ENCODE measurements at places on chromosomes 12 and 14.

GRCh38 chr12:116687888-116688287 lies 50.0 kb downstream of the SPRING1 start:
- DNase-seq: no peak

DNA sequence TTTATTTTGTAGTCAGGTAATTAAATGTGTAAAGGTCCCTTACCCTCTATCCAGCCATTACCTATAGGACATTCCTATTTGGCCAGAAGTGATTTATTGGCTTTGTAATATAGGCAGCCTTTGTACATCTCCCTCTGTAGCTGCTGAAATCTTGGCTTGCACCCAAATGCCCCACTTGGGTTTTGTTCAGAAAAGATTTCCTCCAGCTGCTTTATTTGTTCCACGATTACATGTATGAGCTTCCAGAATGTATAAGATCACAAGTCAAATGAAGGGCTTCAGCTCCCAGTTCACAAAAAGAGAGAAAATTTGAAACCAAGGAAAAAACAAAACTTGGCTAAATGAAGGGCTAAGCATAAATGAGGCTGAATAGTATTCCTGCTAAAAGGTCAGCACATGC lies 103.4 kb downstream of the EFCAB11 start:
- no peak for DNase-seq

DNA sequence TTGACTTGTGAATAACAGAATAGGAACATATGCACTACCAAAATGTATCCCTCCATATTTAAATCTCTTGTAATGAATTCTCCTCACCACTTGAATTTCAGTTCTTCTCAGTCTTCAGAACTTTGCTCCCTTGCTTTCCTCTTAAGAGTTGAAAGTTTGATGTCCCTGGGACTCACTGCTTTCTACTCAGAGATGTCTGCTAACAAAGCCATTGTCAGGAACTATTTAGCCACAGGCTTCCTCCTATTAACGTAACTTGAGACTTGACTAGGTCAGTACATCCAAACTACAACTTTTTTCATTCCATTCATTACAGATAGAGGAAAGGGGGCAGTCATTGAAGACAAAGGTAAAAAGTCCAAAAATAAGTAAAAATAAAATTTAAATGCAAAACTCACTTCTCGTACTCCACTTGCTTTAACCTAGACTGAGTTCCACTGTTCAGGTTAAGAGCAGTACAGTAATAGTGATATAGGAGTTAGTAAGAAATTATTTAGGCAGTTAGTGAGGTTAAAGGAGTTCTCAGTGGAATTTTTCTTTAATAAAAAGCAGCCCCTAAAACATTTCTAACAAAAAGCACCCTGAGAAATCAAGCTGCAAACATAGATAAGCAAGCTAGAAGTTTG lies 364.2 kb downstream of the SOX5 start:
- no peak for DNase-seq

DNA sequence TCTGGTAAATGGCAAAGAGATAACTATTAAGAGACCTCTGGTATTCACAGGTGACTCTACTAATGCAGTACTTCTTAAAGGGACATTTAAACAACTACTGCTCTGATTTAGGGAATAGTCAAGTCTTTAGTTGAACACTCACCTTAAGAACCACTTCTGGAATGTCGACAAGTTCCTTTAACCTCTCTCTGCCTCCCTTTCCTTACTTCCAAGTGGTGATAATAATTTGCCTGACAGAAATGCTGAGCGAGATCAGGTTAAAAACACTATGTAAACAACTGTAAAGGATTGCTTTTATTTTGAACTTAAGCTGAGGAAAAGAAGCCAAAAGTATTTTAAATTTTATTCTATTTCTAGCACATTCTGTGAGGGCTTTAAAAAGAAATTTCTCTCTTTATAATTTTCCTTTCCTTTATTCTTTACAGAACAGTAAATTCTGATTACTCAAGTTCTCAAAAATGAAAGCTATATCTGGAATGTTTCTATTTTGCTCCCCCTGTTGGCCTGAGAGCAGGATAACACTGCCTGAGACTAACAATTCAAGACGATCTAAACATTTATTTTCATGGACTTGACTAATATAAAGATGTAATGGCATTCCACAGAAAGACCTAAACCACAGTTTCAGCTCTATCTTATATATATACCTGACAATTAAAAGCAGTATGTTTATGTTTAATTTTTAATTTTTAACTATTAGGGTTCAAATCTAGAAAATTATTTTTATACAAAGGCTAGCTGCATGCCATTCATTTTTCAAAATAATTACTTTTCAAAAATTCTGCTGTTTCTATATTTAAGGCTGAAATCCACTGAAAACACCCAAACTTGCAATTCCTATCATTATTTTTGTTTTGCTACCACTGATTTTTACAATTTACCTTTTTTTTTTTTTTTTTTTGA lies 29.2 kb downstream of the ZCCHC8 start:
- peak; percentile 59 for DNase-seq

- DNase-seq: no peak
These were observed 29.8 kb downstream of the BRMS1L start for GRCh38 chr14:35855876-35856481.

GRCh38 chr12:104734541-104735095 lies 223.5 kb downstream of the SLC41A2 start:
- no peak for DNase-seq

DNA sequence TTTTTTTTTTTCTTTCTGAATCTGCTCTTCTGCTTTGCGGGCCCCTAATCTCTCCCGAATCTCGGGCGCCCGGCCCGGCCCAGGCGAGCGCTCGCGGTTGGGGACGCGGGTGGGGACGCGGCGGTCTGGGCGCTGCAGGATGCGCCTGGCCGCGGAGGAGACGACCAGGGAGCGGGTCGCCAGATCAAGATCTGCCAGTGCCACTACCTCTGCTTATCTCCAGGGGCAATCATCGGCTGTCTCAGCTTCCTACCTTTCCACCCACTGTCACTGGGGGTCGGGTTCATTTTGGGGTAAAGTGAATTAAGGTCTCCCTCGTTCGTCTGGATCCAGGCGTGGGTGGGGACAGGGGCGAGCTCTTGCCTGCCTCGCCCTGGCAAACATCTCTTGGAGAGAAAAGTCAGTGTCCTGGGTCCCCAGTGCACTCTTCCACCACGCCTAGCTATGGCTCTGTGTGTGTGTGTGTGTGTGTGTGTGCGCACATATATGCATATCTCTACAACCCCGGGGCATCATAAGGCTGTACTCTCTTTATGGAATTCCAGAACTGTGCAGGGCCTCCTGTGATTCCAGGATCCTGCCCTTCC lies 422.3 kb downstream of the VRK1 start:
- DNase-seq: no peak

GRCh38 chr14:88201851-88202250 lies 121.2 kb downstream of the KCNK10 start:
- no peak for DNase-seq

DNA sequence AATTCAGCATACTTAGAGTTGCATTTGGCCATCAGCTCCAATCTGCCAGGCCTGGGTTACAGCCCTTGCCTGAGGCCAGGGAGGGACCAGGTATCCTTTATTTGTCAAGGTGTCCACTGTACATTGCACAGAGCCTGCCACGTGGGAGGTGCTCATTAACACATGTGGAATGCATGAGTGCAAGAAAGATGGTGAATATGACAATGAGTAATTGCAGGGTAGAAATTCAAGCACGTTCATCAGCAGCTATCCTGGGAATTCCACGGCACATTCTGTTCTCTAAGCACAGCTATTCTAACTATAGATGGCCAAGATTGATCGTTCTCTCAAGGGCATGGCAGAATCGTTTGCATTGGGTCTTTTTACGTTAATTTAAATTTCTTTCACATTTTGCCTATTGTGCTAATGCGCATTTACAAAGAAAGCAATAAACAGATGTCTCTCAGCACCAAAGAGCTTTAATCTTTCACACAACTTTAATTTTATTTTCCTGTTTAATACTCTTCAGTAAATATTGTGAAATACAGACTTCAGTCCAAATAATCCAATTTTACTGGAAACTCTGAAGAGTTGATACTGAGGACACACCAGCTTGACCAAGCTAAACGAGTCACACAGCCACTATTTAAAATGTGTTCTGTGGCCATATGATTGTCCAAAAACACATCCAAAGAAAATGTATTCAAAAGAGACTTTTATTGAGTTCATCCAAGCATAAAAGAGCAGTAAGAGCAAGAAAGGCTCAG lies 1025.7 kb upstream of the TMEM132C start:
- DNase-seq: no peak

GRCh38 chr14:94938016-94938415 lies 168.1 kb upstream of the GSC start:
- DNase-seq: no peak

- no peak for DNase-seq
These were observed 24.5 kb downstream of the ERG28 start for GRCh38 chr14:75636100-75636692.

- no peak for DNase-seq
These were observed at the start of gene CCDC198 for GRCh38 chr14:57493467-57494181. Gene CCDC198 (minus strand): TSS chr14:57493857. CDS start chr14:57493715, 142 bp downstream.

GRCh38 chr14:102370305-102370809 lies 7.6 kb downstream of the TECPR2 start:
- DNase-seq: no peak

DNA sequence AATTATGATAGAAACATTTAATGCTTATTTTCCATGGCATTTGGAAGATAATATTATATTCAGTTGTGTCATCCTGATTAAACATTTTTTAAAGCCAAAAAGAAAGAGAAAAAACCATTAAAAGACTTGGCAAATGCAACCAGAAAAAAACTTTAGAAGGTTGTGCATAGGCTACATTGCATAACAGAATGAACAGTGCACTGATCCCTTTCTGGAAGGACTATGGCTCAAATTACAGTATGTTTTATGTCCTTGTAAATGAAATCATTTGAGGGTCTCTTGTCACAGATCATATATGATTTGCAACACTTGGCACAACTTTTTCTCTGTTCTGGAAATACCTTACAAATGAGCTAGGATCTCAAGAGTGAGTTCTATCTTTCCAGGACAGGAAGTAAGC lies 275.2 kb upstream of the FLRT2 start:
- DNase-seq: no peak

GRCh38 chr12:79850610-79851299 lies 84.1 kb downstream of the PPP1R12A start:
- no peak for DNase-seq

GRCh38 chr12:52873832-52874572 lies 25.2 kb upstream of the KRT78 start:
- DNase-seq: peak; percentile 73

Data from hindlimb muscle (tissue), 1 donor.